ENCODE measurements at places on chromosomes 6 and 20.
A peak's percentile ranks its signal among the peaks of the same experiment; 100 is the strongest.

DNA sequence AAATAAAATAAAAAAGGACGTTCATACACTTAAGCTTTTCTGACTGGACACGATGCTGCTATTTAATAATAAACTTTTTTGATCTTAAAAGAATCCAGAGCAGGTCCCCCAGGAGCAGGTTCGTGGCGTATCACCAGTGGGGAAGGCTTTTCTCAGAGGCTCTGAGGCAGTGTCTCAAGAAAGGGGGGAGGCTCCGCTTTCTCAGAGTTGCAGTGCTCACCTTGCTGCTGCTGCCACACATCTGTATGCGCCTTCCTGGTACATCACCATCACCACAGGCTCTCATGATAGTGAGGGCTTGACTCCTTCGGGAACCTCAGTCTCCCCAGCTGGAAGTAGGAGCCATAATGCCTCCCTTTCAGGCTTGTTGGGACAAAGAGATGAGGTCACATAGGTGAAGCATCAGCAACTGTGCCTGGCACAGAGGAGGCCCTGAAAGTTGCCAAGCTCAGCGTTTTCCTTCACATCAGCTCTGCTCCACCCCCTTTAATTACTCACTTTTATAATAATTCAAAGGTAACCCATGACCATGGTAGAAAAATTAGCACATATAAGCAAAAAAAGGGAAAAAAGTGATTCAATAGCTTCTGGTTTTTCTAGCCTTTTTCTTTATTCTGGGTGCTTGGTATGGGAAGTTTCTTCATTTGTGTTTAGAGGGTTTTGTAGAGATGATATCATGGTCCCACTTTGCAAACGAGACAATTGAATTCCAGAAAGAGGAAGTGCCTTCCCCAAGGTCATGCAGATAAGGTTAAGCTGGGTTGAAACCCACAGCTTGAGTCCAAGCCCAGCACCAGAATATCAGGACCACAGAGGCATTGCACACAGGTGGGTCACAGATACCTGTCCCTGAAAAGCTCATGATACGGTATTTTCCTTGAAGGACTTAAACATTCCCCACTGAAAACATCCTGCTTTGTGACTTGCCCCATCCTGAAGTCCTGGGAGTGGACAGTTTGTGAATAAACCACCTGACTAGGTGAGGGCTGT is 24.5 kb downstream of the SRSF3 start:
- DNase-seq = no peak

GRCh38 chr20:16916165-16916564 is 168.0 kb downstream of the OTOR start:
- DNase-seq = no peak

DNA sequence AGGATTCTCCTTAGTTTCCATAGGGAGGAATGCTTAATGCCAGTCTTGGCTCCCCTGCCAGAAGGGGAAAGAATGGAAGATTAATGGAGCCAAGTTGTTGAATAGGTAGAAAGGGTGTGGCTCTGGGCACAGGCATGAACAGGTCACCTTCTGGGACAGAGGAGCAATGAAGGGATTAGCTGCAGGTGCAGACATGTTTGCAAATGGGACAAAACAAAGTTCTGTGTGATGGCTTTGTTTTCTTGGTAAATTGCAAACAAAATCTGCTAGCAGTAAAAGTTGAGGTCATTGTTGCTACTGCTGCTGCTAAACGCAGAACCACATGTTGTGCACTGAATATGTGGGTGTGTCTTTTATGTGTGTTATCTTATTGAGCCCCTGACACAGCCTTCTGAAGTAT is 93.3 kb downstream of the PERP start:
- no peak for DNase-seq

DNA sequence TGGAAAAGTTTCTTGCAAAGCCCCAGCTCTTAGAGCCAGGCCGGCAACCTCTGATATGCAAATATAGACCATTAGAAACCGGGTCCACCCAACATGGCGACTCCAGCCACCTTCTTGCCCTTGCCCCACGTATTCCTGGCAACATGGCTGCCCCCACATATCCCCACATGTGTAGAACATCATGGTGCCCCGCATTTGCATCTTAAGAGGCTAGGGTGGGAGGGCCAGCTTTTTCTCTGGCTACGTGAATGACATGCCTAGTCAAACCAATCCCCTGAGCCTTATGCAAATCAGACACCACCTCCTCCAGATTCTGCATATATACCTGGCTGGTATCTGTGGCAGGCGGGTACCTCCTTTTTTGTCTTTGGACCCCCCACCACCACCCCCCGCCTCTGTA is 106.1 kb upstream of the PTPRT start:
- no peak for DNase-seq

DNA sequence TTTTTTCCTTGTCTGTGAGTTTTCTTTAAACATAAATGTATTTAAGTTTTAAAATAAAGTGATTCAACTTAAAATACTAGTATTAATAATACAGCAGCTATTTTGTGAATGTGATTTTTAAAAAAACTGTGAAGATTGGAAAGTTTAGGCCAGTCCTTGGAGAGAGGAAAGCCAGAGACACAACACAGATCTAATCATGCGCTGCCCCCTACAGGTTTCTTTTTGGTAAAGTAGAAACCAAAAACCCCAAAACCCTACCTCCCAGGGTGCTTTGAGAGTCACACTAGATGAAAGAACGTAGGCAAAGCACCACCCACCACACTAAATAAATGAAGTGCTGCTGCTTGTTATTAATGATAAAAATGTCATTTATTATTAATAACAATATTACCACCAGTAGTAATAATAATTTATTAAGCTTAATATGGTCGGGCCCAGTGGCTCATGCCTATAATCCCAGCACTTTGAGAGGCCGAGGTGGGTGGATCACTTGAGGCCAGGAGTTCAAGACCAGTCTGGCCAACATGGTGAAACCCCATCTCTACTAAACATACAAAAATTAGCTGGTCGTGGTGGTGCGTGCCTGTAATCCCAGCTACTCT is 33.7 kb downstream of the SLC9A8 start:
- DNase-seq = peak; percentile 54

DNA sequence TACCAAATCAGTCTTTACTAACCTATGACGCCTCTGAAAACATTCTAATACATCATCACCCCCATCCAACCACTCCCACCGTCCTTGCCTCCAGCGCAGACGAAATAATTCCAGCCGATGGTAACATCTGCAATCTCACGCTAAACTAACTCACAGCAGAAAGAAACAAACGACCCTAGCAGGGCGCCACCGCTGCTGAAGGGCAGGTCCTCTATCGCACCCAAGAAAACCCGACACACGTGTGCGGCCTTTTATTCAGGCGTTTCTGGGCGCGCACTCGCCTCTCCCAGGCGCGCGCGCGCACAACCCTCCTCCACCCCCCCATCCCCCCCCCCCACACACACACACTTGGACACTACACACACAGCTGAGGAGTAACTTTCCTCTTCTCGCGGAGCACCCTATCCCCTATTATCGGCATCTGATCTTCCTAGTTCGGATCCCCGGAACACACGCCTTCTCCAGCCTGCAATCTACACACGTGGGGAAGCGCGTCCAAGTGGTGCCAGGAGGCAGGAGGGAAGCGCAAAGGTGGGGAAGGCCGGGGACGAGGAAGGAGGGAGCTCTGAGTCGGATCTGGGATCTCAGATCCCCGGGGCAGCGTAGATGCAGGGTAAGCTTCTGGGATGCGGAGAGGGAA is 1.4 kb downstream of the GFOD1 start:
- DNase-seq = no peak

DNA sequence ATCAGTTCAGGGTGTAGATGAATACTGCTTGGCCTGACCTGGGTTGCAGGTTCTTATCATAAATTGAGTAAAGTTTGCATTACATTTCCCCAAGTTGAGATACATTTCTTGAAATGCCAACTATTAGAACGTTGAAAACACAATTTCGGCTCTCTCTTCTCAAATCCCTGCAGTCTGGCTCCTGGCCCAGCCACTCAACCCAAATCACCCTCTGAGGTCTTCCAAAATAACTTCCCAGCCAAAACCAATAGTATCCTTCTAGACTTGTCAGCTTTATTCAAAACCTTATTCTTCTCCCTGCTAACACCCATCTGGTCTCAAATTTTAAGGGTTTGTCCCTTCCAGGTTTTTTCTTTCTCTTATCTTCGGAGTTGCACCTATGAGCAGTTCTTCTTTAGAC is 263.6 kb downstream of the EYA4 start:
- no peak for DNase-seq

GRCh38 chr6:110523451-110524021 is 47.1 kb upstream of the SLC22A16 start:
- no peak for DNase-seq

DNA sequence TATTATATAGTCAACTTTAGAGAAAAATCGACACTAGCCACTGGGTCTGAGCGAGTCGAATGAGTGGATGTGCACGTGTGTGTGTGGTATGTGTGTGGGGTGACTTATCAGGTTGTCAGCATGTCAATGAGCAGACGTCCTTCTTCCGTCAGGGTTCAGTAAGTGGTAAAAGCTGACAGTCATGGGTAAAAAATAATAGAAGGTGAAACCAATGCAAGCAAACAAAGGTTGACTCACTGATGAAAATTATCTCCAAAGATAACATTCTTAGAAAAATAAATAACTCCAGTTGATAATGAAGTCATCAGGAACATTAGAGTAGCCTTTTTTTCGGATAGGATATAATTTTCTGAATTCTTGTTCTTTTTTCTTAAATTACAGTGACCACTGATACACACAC is 243.8 kb upstream of the FOXQ1 start:
- DNase-seq = no peak

- no peak for DNase-seq
Observed at GRCh38 chr20:47027042-47027441, 132.4 kb downstream of the EYA2 start.

- DNase-seq = no peak
Observed at GRCh38 chr6:106825156-106825555, 149.4 kb downstream of the CD24 start.

- DNase-seq = no peak
Observed at GRCh38 chr20:61437280-61438206, 185.5 kb downstream of the CDH4 start.

- DNase-seq = no peak
Observed at GRCh38 chr20:38131588-38132121, 33.4 kb downstream of the TGM2 start.

DNA sequence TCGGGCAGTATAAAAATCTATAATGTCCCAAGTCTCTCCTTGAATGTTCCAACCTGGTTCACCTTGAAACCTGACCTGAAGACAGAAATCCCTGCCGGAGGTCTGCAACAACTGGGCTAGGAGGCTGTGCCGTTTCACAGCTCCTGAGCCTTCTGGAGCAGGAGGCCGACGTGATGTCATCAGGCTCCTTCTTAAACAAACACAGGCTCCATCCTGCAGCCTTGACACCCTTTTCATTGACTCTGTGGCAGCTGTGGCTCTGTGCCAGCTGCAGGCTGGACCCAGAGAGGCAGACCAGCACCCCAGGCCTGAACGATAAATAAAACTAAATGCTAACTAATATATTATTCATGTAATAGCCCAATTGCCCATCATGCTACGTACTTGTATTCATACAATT is 483.9 kb downstream of the CD83 start:
- DNase-seq = no peak

GRCh38 chr6:124738482-124738881 is 223.8 kb upstream of the RNF217 start:
- no peak for DNase-seq

- DNase-seq = no peak
Observed at GRCh38 chr6:138726066-138726756, 47.4 kb upstream of the CCDC28A start.

DNA sequence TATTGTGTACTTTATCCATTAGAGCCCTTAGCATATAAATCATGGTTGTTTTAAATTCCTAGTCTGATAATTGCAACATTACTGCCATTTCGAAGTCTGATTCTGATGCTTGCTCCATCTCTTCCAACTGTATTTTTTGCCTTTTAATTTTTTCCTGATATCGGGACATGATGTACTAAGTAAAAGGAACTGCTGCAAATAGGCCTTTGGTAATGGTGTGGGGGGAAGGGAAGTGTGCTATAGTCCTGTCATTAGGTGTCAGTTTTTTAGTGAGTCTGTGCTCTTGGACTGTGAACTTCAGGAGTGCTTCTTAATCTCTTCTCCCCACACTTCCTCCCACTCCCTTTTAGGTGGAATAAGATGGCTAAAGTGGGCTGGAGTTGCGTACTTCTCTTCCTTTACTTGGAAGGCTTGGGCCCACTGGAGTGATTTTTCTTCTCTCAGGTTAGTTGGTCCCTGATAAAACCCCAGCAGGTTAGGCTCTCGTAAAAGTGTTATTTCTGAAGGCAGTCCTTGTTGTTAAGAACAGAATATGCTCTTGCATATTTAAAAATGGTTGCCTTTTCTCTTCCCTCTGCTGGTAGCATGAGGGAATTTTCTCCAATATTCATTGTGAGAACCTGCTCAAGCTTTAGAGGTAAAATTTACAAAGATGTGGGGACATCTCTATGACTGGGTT is 18.1 kb downstream of the STXBP5 start:
- no peak for DNase-seq

GRCh38 chr6:134995536-134995935 is 45.6 kb upstream of the ALDH8A1 start:
- no peak for DNase-seq

Measured in CD4-positive, alpha-beta T cell treated with Interleukin-6 at 100 ng/mL for 8 hours (primary cell).